Endodermal cell (in vitro differentiated cells): ENCODE measurements at places on chromosomes 4 and X. TPM values are rescaled to one million over a fixed set of nuclear protein-coding genes. Genes with fewer than 3 reads are reported as not detected.
A peak's percentile ranks its signal among the peaks of the same experiment; 100 is the strongest.

Gene ARR3
- not detected in 2 replicates for total RNA-seq

DNA sequence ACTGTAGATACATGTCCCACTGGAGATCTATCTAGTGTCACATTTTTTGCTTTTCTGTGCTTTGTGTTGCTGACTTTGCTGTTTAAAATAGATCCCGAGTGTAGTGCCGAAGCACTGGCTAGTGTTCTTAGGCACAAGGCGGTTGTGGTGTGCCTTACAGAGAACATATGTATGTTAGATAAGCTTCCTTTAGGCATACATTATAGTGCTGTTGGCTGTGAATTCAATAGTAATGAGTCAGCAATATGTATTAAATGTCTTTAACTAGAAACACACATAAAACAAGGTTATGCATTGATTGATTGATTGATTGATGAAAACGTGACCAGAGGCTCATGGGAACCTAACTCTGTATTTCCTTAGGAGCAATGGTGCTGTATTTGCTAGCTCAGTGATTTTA lies 56.2 kb downstream of the COX7B2 start:
- no peak for DNase-seq

Gene FAM9B
- not detected in 2 replicates for total RNA-seq

Gene GATA1
- total RNA-seq: not detected in 2 replicates

DNA sequence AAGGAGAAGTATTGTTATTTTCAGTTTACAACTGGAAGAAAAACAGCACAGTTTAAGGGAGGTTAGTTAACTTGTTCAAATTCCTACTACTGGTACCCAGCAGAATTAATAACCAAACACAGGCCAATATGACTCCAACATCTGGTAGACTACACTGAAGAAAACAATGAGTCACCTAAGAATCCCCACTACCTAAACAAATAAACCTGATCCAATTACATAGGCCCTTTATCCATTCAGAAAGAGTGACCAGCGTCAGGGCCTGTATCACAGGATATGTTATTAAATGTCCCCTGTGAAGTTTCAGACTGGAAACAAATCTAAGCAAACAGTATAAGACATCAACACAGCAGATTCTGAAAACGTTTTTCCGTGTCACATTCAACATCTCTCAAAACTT lies 492.5 kb upstream of the INTU start:
- no peak for DNase-seq

DNA sequence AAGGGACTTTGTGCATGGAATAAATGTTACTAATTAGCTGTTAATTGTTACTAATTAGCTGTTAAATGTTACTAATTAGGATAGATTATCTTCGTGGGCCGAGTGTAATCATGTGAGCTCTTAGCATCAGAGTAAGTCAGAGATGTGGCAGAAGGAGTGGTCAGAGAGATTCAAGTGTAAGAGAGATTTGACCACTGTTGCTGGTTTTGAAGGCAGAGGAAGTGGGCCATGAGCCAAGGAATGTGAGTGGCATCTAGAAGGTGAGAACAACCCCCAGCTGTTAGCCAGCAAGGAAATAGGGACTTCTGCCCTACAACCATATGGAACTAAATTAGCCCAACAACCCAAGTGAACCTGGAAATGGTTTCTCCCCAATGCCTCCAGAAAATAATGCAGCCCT lies 28.2 kb downstream of the ODAPH start:
- no peak for DNase-seq

- no peak for DNase-seq
Measured at GRCh38 chrX:123665197-123665596, 67.7 kb downstream of the THOC2 start.

DNA sequence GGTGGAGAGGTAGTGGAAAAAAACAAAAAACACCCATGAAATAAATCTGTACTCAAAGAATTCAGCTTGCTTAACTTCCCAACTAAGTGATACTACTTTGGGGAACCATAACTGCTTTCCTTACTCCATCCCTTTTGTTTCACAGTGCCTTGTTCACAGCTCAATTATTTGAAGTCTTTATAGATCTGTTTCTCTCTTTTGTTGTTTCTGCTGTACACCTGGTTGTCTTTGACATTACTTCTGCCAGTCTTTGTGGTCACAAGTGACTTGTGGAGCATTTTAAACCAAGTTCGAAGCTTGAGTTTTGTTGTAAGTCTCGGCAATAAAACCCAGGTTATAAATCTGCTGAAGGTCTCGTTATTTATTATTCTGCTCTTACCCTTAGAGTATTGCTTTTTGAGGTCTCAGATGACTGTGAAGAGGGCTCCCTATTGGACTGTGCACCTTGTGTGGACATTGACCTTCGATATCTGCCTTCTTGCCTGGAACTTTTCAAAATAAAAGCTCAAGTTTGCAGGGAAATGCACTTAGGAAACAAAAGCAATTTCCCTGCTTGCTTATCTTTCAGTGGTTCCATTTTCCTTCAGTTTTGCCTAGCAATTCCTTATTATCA lies 59.8 kb downstream of the ANK2 start:
- DNase-seq: no peak

Gene PLS3
- total RNA-seq: 179 and 193 TPM in 2 replicates

GRCh38 chr4:64766565-64766964 lies 357.3 kb upstream of the TECRL start:
- DNase-seq: no peak

Gene TCEAL6
- total RNA-seq: not detected in 2 replicates

GRCh38 chrX:94908171-94908570 lies 1234.2 kb downstream of the FAM133A start:
- no peak for DNase-seq

Gene GRIA3
- 5.7 and 6.6 TPM in 2 replicates for total RNA-seq

Gene MSANTD1
- total RNA-seq: 0.31 to 1.2 TPM (median 1.00 TPM) in 3 replicates

DNA sequence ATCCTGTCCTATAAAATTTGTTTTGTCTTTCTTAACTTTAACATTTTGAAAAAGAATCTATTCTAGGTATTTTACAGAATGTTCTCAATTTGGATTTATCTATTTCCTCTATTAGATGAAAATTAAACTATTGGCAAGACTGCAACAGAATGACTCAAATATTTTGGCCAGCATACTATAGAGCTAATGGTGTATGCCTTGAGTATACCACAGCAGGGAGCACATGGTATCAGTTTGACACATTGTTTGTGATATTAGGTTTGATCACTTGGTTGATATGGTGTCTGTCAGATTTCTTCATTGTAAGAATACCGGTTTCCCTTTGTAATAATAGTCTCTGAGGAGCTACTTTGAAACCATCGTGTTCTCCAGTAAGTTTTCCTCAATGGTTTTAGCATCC lies 87.8 kb upstream of the NPNT start:
- no peak for DNase-seq

Gene PDLIM3
- 9.8 to 15.0 TPM (median 11.0 TPM) in 3 replicates for total RNA-seq

DNA sequence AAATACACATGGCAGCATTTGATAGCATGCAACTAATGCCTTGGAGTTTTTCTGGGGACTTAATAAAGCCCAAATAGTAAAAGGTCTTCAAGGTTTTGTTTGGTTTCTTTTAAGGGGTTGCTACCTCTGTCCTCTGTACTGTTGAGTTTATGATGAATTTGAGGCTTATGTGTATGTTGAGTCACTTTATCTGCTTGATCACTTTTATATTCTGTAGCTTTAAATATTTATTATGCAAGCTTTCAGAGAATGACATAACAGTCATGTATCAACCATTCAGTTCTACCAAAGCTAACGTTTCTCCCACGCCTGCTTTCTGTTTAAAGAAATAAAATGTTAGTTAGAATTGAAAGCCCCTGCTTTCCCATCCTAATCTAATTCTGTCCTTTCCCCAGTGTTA lies 122.2 kb downstream of the NHS start:
- no peak for DNase-seq

GRCh38 chrX:113804819-113805218 lies 779.1 kb upstream of the HTR2C start:
- no peak for DNase-seq

DNA sequence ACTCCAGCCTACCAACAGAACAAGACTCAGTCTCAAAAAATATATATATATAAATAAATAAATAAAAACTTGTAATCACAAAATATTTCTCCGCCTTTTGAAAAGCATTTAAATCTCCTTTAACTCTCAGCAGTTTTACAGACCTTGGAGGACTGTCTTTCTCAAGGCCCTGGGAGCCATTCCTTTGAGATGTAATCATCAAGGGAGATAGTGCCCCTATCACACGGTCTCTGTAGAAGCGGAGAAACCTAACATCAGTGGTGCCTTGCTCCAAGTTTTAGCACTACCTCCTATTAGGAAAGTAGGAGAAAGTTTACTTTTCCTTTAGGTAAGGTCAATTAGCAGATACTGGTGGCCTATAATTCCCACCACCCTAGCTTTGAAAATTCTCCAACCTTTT lies 58.5 kb downstream of the ANTXR2 start:
- no peak for DNase-seq

DNA sequence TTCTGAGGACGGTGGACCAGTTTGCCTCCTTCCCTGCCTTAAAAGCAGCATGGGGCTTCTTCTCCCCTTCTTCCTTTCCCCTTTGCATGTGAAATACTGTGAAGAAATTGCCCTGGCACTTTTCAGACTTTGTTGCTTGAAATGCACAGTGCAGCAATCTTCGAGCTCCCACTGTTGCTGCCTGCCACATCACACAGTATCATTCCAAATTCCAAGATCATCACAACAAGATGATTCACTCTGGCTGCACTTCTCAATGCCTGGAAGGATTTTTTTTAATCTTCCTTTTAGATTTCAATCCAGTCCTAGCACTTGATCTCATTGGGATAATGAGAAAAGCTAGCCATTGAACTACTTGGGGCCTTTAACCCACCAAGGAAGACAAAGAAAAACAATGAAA lies 255.3 kb downstream of the RAPGEF2 start:
- DNase-seq: no peak

DNA sequence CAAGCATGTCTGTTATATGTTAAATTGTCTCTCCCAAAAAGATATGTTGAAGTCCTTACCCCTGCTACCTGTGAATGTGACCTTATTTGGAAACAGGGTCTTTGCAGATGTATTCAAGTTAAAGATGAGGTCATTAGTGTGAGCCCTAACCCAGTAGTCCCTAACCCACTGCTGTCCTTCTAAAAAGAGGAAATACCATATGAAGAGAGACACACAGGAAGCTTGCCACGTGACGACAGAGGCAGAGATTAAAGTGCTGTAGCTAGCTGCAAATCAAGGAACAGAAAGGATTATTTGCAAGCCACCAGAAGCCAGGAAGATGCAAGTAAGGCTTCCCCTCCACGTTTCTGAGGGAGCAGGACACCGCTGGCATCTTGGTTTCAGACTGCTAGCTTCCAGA lies 150.1 kb downstream of the HNRNPD start:
- DNase-seq: no peak

- no peak for DNase-seq
Measured at GRCh38 chr4:112073181-112073580, 72.1 kb upstream of the FAM241A start.

- DNase-seq: no peak
Measured at GRCh38 chr4:96003951-96004740, 164.3 kb downstream of the PDHA2 start.

GRCh38 chr4:168723020-168723419 lies 226.2 kb downstream of the PALLD start:
- DNase-seq: no peak

Gene SPANXB1
- not detected in 3 replicates for total RNA-seq

DNA sequence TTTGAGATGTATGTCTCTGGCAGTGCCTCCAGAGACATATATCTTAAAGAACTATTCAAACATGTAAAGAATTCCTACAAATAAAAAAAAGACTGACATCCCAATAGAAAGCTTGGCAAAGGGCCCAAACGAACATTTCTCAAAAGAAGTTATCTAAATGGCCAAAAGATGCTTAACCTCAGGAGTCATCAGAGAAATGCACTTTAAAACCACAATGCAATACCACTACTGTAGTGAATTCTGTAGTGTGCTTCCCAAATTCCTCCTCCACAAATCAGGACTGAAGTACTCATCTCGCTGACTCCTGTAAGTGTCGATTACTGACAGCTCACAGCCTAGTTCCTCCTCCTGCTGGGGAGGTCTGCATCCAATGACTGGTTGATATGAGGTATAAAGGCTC lies 129.0 kb upstream of the MAMLD1 start:
- DNase-seq: peak; percentile 3

DNA sequence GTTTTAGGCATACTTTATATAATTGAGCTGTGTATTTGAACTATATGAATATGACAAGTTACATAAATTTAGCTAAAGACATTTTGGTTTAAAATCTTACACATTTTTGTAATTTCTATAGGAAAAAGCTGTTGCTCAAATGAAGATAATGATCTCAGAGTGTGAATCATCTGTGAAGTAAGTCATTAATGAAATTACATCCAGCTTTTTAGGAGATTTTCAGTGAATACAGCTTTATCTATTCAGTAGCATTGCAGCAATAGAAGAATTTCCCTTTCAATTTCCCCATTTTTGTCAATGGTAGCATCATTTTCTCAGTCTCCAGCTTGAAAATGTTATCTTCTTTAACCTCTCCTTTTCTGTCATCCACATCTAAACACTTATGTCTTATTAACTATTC lies 59.5 kb downstream of the CEP135 start:
- no peak for DNase-seq

GRCh38 chrX:21975812-21976211 lies 35.3 kb downstream of the SMS start:
- no peak for DNase-seq

Gene FAAH2
- total RNA-seq: 3.6 to 5.3 TPM (median 4.2 TPM) in 3 replicates

GRCh38 chr4:15318621-15319348 lies 109.0 kb upstream of the C1QTNF7 start:
- DNase-seq: no peak

DNA sequence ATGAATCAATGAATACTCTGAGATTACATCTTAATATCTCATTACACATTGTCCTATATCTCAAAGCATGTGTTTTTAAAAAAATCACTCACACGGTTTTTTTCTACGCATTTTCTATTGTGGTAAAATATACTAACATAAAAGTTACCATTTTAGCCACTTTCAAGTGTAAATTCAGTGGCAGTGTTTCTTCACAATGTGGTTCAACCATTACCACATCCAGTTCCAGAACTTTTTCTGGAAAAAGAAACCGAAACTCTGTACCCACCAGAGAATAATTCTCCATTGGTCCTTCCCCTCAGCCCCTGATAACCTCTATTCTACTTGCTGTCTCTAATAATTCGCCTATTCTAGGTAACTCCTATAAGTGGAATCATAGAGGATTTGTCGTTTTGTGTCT lies 35.3 kb upstream of the ACSL1 start:
- no peak for DNase-seq

DNA sequence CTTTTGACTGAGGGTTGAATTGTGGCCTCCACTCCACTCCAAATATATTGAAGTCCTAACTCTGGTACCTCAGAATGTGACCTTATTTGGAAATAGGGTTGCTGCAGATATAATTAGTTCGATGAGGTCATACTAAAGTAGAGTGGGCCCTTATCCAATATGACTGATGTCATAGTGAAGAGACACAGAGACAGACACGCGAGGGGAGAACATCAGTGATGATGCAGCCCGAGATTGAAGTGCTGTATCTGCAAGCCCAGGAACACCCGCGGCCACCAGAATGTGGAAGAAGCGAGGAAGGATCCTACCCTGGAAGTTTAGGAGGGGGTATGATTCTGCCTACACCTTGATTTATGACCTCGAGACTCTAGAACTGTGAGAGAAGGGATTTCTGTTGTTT lies 279.0 kb downstream of the ANKRD50 start:
- no peak for DNase-seq

DNA sequence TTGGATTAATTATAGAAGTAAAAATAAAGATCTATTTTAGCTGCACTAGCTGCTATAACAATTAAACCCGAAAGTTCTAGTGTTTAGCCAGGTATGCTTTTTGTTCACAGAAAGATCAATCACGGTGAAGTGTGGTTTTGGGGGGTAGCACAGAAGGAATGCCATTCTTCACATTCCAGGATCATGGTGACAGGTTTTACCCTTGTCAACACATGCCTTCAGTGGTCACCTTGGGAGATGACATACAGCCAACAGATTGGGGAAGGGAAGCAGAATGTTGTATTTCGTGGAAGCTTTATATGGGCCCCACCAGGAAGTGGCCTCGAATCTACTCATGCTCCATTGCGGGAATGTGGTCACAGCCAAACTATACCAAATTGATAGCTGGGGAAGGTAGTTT lies 753.6 kb downstream of the RAPGEF2 start:
- DNase-seq: peak; percentile 59
